ENCODE measurements at places on chromosomes 5 and 9. TPM values are rescaled to one million over a fixed set of nuclear protein-coding genes. Genes with fewer than 3 reads are reported as not detected.
A peak's percentile ranks its signal among the peaks of the same experiment; 100 is the strongest.

The CARD9 gene
- 0.53 TPM for total RNA-seq

The ZFP37 gene
- 0.79 TPM for total RNA-seq

The SPINK5 gene
- total RNA-seq: 8.4 TPM

The MED10 gene
- total RNA-seq: 16.3 TPM

- DNase-seq: no peak
Measured at GRCh38 chr9:76537150-76537646, 78.2 kb downstream of the GCNT1 start.

- no peak for DNase-seq
Measured at GRCh38 chr5:130237721-130238120, 333.5 kb downstream of the CHSY3 start.

DNA sequence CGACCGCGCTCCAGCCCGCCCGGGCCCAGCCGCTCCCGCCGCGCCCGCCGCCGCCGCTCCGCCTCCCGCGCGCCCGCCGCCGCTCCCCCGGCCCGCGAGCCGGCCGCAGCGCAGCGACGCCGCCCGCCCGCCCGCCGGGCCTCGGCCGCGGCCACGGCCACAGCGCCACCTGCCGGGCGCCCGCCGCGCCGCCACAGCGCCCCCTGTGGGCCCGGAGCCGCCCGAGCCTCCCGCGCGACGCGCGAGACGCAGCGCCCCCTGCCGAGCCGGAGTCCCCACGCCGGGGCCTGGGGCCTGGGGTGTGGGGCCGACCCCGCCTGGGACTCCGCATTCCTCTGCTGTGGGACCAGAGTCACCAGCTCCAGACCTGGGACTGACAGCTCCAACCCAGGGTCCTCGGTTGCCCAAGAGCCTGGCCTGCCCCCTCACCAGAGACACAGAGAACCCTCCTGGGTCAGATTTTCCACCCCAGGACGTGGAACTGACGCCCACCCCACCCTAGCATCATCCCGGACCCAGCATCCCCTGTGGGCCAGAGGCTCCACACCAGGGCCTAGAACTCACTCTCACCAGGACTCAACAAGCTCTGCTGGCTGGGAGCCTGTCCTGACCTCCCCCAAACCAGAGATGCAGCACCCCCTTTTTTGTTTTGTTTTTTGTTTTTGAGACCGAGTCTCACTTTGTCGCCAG, at the start of gene RAPGEF1:
RAPGEF1 (minus strand) TSS at position 118 of the 690 bp plus-strand sequence. CDS start 246 bp downstream, outside the sequence.
- no peak for DNase-seq

DNA sequence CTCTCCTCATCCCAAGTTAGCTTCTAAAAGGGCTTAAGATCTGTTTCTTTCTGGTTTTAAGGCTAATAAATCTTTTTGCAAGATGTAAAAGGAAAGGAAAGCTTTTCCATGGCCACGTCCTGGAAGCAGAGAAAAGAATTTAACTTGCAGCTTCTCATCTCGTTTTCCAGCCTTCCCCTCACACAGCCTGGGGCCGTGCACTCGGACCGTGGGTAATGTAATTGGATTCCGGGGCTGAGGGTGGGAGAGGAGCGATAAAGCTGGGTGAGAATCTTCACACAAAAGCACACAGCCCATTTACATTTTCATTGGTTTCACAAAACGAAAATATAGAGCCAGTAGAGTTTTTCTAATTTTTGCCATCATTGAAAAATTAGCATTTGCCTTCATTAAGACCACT, 91.2 kb downstream of the IRX2 start:
- DNase-seq: no peak

GRCh38 chr5:14945450-14945849, 73.9 kb upstream of the ANKH start:
- DNase-seq: no peak

DNA sequence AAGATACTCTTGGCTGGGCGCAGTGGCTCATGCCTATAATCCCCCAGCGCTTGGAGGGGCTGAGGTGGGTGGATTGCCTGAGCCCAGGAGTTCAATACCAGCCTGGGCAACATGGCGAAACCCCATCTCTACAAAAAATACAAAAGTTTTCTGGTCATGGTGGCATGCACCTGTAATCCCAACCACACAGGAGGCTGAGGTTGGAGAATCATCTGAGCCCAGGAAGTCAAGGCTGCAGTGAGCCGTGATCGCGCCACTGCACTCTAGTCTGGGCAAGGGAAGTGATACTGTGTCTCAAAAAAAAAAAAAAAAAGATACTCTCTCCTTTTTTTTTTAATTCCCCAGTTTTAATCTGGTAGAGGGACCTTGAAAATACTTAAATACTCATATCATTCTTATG, 15.0 kb downstream of the ANKRD33B start:
- DNase-seq: no peak

GRCh38 chr9:120336021-120336752, 243.8 kb downstream of the CDK5RAP2 start:
- peak; percentile 81 for DNase-seq

DNA sequence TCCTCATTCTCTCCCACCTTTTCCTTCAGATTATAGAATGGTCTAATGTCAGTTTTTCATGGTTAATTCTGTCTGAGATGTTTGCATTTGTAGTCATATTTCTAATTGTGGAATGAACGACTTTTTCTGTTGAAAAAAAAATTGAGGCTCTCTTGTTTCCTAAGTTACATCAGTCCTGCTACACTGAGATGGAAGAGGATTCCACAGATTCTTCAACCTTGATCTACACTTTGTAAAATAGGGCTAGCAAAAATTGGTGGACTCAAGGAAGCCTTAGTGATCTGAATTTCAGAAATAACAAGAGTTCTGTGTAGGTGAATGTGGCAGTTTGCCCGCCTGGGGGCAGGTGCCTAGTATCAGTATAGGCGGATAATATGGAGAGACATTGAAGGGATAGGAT, 51.9 kb downstream of the ERBIN start:
- DNase-seq: no peak

GRCh38 chr5:40485021-40485998, 194.4 kb upstream of the PTGER4 start:
- no peak for DNase-seq

DNA sequence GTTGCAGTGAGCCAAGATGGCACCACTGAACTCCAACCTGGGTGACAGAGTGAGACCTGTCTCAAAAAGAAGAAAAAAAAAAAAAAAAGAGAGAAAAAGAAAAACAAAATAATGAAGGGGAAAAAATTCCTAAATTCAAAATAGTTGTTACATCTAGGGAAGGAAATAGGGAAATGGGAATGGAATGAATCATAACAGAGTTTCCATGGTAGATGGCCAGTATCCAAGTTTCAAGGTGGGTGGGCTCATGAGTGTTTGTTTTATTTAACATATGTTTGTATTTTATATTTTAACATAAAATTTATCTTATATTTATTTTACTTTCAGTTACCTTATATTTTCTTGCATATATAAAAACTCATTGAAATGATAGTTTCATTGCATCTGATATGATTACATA, 215.6 kb downstream of the ARHGEF28 start:
- DNase-seq: no peak

GRCh38 chr5:90602681-90603080, 44.1 kb downstream of the ADGRV1 start:
- no peak for DNase-seq

DNA sequence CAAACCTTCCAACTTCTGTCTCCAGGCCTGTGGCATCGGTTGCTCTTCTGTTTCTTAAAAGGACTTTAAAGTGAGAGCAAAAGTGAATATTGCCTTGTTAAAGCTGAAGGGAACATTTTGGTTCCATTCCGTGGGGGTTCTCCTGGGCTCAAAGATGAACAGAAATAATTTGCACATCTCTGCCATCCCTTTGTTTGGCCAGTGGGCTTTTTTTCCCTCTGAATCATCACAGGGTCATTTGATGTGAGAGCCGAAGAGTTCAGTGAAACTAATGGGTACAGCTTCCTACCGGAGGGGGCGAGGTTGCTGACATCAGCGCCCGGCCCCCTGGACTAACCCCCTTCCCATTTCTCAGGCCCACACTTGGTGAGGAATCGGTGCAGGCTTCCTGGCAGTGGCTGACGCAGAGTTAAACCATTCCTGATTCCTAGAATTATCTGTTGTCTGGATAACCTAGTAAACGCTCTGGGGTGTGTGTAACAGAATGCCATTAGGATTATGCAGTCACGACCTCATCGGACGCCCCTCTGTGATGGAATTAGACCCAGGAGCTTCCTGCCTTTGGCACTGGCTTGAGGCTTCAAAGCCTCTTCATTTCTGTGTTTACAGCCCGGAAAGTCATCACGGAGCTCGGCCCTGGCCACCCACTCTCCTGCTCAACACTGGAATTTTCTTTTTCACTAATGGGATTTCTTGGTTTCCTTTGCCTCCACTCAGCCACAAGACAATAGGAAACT, 61.6 kb upstream of the RPL26L1 start:
- DNase-seq: no peak

DNA sequence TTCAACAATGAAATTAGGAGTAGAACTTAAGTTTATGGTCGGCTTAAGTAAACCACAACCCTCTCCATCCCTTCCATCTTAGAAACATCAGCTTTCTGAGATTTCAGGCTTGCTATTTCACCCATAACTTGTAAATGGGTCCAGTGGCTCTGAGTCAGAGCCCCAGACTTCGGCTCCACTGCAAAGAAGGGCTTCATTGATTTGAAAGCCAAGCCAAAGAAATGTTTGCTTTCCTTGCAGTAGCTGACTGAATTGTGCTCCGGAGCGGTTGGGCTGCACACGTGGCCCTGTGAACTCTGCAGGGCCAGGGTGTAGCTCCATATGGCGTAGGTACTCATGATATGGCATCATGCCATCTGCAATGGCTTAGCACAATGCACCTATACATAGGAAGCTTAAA, 57.0 kb downstream of the NREP start:
- peak; percentile 29 for DNase-seq

DNA sequence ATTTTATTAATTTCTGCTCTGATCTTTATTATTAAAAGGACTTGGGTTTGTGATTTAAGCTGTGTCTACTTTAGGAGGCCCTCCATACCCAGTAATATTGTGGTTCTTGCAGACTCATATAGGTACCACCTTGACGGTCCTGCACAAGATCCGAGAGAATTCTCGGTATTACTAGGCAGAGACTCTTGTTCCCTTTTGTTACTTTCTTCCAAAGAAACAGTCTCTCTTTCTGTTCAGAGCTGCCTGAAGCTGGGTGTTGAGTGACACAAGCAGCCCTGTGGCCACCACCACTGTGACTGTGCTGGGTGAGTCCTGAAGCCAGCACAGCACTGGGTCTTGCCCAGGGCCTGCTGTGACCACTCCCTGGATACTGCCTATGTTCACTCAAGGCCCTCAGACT, 666.6 kb downstream of the SEMA5A start:
- DNase-seq: no peak

GRCh38 chr5:89878140-89879132, 531.1 kb downstream of the CETN3 start:
- DNase-seq: peak; percentile 79

DNA sequence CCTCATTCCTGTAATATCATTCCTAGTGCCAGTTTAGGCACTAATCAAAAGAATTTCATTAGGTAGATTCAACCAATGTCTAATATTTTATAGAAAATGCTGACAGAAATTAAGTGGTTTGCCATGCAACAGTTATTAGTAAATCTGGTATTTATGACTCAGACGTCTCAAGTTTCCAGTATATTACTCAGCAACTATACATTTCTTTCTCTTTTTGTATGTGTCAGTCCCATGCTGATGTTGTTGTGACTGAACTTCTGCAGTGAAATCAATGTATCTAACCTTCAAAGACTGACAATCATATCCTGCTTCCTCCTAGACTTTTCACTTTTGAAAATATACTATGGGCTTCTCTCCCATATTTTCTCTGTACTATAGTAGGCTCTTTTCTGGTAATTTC, 822.5 kb downstream of the NR2F1-AS1 start:
- peak; percentile 94 for DNase-seq

GRCh38 chr5:66089384-66089783, 54.7 kb upstream of the SREK1 start:
- no peak for DNase-seq

- no peak for DNase-seq
Measured at GRCh38 chr9:35774907-35775635, 16.3 kb upstream of the NPR2 start.

GRCh38 chr5:86679949-86680348, 62.2 kb downstream of the COX7C start:
- no peak for DNase-seq

DNA sequence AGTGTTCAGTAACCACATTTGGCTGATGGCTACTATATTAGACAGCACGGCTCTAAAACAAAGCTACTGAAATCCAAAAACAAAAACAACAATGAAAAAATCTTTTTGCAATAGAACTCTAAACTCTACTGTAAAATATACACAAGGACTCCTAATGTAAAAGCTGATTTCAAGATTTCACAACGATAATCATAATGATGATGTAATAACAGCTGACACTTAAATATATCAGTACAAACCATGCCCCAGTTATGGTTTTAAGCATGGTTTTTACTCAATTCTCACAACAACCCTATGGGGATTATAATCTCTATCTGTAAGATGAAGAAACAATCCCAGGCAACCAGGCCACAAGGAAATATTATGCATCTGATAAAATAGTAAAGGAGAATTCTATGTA, 3.3 kb downstream of the ZNF300 start:
- no peak for DNase-seq

DNA sequence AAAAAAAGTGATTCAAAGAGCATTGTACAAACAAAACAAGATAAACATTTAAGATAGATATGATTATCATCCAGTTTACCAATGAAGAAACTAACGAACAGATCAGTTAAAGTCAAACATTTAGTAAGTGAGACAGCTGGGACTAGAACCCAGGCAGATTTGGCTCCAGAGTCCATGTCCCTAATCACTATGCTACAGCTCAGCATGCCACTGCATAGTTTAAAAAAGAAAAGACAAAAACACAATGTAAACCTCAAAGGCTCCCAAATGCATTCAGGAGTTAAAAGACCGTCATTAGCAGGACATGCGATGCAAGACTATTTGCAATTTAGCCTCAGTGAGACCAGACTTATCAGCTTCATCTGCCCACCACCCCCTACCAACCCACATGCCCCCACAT, 36.8 kb downstream of the DENND1A start:
- DNase-seq: no peak

- no peak for DNase-seq
Measured at GRCh38 chr5:12772276-12772675, 868.0 kb upstream of the CTNND2 start.

DNA sequence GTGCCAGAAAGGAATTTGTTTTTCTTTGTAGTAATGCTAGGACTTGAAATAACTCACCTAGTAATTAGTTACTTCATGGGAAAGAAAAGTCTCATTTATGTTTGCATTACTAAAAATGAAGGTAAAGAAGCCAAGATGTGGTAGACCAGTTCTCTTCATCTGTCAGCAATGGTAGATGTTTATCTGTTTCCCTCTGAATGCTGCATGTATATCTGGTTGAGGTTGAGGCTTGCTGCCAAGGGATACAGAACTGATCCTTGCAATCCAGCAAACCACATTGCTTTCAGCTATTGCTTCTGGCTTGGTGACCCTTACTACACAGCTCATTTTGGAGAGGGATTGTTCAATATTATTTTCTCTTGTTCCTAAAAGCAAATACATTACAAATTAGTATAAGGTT, 73.6 kb downstream of the ZNF474 start:
- no peak for DNase-seq

GRCh38 chr5:93607367-93608258, 24.6 kb downstream of the NR2F1 start:
- DNase-seq: peak; percentile 38

GRCh38 chr9:132614324-132614723, 31.9 kb downstream of the BARHL1 start:
- no peak for DNase-seq

GRCh38 chr5:59832577-59833301, 60.8 kb downstream of the PDE4D start:
- no peak for DNase-seq

Measured in bronchial epithelial cell (primary cell).